ENCODE measurements at places on chromosomes 12 and 14.

DNA sequence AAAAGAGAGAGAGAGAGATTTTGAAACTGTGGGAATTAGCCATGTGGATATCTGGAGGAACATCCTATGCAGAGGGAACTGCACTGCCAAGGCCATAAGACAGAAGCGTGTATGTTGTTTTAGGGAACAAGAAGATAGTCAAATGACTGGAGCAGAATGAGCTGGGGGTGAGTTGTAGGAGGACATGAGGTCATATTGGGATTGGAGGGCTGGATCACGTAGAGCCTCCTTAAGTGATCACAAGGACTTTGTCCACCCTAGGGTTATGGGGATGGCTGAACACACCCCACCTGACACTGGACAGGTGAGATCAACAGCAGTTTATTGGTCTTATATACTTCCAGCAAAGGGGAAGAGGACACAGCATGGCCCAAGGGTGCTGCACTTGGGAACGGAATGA lies 8.2 kb upstream of the CGRRF1 start:
- DNase-seq = no peak

GRCh38 chr12:6407236-6407954 lies 23.4 kb downstream of the LTBR start:
- no peak for DNase-seq

DNA sequence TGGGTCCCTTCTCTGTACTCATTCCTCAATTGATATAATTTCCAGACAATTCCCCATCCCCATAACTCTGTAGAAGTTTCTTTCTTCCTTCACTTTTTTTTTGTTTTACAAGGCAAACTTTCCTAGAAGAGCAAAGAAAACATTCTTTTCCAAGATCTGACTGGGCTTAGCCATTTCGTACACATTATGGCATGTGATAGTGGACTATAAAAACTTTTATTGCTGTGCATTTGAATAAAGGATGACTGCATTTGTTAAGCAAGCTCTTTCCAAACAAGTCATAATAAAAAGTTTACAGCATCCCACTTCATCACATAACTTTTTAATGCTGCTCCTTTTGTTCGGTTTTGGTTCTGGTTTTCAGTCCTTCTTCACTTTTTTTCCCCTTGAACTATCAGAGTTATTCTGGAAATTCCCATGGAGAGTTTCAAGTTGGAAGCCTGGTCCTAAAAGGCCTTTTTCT lies 231.0 kb upstream of the HMGA2 start:
- no peak for DNase-seq

GRCh38 chr12:75818863-75819262 lies 212.7 kb downstream of the PHLDA1 start:
- no peak for DNase-seq

DNA sequence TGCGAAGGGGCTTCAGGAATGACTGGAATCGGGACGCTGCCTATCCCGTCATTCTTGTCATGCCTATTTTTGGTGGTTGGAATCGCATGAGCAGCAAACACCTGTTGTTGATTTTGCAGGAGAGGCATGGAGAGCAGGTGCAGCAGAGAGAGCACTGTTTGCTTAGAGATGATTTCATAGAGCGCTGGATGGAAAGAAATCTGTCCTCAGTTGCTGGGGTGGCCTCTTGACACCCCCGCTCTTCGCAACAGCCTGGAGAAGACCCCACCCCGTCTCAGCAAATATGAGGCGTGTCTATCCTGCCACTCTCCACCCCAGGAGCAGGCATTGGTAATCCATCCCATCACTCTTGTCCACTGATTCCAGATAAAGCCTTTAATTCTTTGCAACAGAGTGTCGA lies 19.3 kb upstream of the NCOR2 start:
- DNase-seq = no peak

- DNase-seq = no peak
These were observed 822 bp upstream of the POU6F1 start for GRCh38 chr12:51218607-51219161.

DNA sequence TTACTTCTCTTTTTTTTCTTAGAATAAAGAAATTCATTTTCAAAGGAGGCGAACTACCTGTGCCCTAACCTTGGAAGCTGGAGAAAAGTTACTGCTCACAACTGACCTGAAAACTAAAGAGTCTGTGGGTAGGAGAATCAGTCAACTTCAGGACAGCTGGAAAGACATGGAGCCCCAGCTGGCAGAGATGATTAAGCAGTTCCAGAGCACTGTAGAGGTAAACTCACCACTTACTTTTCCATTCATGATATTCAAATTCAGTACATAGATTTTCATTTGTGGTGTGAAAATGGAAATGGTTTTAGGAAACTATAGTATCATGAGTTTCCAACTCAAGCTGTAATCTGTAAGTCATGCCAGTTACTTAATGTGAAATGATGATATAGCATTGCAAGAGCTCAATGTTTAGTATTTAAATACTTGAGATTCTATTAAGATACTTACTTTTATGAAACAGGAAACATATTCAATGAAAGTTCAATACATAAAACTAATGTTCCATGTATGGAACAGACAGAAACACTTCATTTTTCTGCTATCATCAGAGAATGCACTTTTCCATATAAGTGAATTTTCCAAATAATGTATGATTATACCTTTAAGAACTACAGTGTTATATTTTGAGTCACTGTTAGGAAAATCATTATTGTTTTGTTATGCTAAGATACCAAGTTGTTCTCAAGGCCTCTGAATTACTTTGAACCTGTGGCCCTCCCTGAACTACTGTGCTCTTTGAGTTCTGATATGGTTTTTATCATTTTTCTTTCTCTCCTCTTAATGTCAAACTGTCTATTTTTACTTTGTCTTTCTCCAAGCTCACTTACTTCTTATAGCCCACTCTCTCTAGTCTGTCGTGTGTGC lies 119.0 kb downstream of the ESR2 start:
- DNase-seq = no peak

- no peak for DNase-seq
These were observed 716 bp downstream of the HSP90AA1 start for GRCh38 chr14:102085948-102086708.

- no peak for DNase-seq
These were observed 185.5 kb upstream of the FAR2 start for GRCh38 chr12:28963554-28963953.

- DNase-seq = no peak
These were observed 196.5 kb upstream of the FRMD6 start for GRCh38 chr14:51455041-51455835.

DNA sequence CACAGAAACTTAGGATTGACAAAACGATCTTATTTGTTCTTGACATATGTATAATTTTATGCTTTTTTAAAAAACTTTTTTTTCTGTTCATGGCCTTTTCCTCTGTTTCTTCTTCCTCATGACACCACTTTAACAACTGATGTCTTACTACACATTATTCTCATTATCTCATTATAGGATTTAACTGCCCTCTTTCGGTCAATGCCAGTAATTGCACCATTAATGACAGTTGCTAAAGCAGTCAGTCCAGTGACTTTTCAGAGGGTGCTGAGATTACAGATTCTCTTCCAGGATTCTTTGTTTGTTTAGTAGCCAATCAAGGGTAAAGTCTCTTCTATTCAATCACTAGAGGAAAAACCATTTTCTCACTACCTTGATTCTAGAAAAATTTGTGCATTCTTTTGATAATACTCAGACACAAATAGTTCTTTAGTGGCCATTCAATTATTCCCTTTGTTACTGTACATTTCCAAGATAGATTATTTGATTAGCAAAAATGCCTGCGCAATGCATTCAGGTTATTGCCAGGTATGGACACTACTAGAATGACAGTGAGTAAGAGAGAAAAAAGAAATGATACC lies 50.1 kb downstream of the KLRG1 start:
- DNase-seq = no peak

DNA sequence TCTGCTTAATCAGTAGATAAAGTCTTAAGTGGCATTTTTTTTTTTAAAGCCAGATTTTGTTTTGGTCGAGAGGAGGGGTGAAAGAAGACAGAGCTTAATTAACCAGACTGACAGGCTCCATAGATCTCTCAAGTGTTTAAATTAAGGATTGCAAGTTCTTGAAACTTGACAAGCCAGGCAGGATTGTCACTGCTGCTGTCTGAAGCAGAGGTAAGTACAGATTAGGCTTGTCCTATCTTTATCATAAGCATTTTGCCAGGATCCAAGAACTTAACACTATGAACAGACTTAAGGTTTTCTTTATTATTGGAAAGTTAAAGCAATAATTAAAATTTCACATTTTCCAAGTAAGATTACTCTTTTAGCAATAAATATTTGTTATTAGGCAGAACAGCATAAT lies 179.6 kb upstream of the LMO3 start:
- no peak for DNase-seq

GRCh38 chr14:61219256-61219655 lies 61.9 kb downstream of the TMEM30B start:
- no peak for DNase-seq

- DNase-seq = peak; percentile 52
These were observed 472.4 kb downstream of the ATP23 start for GRCh38 chr12:58413794-58414193.

GRCh38 chr12:80156306-80156705 lies 57.0 kb downstream of the OTOGL start:
- no peak for DNase-seq

DNA sequence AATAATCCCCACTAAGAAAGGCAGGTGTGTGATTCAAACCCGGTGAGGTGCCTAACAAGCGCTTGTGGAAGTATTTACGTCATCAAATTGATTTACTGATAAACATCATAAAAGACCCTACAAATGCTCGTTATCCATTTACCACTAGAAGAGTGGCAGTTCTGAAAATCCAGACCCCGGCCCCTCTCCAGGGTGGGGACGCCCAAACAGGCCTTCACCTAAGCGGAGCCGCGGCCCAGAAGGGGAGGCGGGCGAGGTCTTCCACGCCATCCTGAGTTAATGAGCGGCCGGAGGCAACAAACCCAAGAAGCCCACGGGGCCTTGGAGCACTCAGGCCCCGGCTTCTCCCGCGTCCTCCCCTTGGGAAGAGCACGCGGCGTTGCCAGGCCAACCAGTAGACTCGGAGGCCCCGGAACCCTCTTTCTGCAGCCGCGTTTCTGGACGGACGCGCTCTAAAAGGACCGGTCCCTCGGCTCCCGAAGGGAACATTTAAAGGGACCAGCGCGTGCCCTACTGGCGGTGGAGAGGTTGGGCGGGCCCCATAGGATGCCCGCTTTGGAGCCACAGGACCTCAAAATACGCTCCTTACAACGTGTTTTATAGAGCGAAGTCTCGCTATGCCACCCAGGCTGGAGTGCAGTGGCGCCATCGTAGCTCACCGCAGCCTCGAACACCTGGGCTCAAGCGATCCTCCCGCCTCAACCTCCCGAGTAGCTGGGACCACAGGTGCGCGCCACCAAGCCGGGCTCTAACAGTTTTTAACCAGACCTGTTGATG lies 3.5 kb downstream of the PTPN21 start:
- no peak for DNase-seq

DNA sequence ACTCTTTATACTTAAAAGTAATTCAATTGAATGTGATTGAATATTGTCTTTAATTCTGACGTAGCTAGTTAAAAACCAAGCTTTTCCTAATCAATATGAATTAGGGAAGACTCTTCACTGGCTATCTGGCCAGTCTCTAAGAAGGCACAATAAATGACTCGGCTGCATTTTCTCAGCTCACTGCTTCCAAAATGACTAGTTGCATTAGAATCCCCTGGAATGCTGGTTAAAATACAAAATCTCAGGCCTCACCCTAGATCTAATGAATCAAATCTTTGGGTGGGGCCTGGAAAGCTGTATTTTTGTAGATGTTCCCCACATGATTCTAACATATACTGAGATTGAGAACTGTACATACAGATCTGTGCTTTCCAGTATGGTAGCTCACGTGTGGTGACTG lies 242.1 kb downstream of the CHST11 start:
- DNase-seq = no peak

DNA sequence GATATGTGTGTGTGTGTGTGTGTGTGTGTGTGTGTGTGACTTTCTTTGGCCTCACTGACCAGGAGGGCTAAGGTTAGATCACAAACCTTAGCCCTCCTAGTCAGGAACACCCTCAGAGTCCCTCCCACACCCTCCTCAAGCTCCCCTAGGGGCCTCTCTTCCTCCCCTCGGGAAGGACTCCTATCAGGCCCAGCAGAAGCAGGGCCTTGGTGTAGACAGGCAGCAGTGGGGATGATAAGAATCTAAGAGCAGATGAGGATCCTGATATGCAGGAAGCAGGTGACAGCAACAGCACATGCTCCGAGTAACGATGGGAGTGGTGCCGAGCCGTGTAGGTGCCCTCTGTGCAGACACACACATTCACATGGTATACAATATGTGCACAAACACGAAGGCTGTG lies 20.7 kb downstream of the PLEK2 start:
- DNase-seq = no peak

GRCh38 chr12:122244565-122245371 lies 18.9 kb upstream of the DIABLO start:
- DNase-seq = no peak

DNA sequence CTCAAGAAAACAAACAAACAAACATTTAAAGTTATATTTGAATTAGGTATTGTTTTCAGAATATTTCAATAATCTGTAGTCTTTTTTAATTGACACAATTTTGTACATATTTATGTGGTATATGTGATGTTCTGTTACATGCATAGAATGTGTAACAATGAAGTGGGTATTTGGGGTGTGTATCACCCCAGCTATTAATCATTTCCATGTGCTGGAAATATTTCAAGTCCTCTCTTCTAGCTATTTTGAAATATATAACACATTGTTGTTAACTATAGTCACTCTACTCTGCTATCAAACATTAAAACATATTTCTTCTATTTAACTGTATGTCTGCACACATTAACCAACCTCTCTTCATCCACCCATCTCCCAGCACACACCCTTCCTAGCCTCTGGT lies 32.0 kb upstream of the SIX1 start:
- DNase-seq = no peak

GRCh38 chr12:18827913-18828312 lies 90.0 kb downstream of the CAPZA3 start:
- no peak for DNase-seq

GRCh38 chr12:109064143-109064542 lies 11.8 kb downstream of the USP30 start:
- no peak for DNase-seq

DNA sequence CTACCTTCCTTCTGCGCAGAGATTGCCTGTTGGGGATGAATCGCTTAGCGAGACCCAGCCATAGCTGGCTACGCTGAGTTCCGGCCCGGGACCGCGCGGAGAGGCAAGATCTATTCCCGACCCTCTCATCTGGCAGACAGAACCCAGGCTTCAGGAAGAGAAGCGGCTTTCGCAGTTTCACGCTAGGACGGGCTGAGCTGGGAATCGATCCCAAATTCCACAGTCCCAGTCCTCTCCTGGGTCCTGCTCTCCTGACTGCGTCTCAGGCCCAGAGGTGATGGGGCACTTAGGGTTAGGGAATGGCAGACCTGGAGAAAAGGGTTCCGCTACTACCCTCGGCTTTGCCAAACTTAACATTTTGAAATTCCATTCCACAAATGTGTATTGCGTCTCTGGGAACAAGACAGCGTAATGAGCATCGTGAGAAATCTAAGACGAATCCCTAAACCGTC lies 2.8 kb downstream of the PTPN21 start:
- DNase-seq = no peak

DNA sequence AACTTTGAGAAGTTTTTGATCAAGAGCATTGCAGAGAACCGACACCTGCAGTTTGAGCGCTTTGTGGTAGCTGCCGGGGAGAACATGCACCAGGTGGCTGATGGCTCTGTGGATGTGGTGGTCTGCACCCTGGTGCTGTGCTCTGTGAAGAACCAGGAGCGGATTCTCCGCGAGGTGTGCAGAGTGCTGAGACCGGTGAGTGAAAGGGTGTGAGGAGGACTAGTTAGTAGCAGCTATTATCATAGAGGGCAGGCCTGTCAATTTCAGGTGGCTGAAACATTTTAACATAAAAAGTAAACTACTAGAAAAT lies 27.0 kb upstream of the HIGD1C start:
- no peak for DNase-seq

- DNase-seq = no peak
These were observed 9.2 kb downstream of the KMT2D start for GRCh38 chr12:49051373-49051764.

GRCh38 chr14:54680651-54681050 lies 113.7 kb downstream of the SAMD4A start:
- no peak for DNase-seq
